ENCODE measurements at places on chromosomes 1 and 21.

DNA sequence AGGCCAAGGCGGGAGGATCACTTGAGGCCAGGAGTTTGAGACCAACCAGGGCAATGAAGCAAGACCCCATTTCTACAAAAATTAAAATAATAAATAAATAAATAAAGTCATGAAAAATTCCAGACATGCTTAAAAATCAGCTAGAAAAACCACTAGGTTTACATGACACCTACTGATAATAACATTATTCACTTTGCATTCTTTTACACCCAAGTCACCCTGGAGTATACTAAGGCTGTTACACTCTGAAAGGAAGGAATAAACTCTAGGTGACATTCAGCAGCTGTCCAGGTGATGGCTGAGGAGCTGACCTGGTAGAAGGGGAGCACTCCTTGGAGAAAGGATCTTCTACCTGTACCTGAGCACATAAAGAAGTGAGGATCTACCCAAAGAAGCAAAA, 179.2 kb downstream of the ZNF281 start:
- DNase-seq: no peak

- no peak for DNase-seq
Observed at GRCh38 chr1:59124166-59124565, 172.7 kb upstream of the FGGY start.

- DNase-seq: no peak
Observed at GRCh38 chr21:15976807-15977206, 247.0 kb downstream of the USP25 start.

GRCh38 chr21:27700974-27701614, 734.2 kb upstream of the ADAMTS5 start:
- peak; percentile 88 for DNase-seq

GRCh38 chr1:36523850-36524249, 41.1 kb upstream of the CSF3R start:
- DNase-seq: no peak

DNA sequence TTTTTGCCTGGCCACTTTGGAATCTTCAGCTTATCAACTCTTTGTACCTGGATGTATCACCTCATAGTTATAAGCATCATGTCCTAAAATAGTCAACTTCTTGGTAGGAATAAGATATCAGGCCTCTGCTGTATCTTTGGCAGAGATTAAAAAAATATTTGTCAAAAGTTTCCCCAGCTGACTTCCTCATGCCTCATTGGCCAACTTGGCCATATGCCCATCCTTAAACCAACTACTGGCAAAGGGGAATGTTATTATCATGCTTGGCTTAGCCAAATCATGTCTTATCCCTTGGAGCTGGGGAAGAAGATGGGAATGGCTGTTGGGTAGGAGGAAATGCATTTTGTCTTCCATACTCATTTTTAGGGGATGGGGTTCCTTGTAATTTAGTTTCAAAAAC, 23.4 kb downstream of the NFASC start:
- no peak for DNase-seq

DNA sequence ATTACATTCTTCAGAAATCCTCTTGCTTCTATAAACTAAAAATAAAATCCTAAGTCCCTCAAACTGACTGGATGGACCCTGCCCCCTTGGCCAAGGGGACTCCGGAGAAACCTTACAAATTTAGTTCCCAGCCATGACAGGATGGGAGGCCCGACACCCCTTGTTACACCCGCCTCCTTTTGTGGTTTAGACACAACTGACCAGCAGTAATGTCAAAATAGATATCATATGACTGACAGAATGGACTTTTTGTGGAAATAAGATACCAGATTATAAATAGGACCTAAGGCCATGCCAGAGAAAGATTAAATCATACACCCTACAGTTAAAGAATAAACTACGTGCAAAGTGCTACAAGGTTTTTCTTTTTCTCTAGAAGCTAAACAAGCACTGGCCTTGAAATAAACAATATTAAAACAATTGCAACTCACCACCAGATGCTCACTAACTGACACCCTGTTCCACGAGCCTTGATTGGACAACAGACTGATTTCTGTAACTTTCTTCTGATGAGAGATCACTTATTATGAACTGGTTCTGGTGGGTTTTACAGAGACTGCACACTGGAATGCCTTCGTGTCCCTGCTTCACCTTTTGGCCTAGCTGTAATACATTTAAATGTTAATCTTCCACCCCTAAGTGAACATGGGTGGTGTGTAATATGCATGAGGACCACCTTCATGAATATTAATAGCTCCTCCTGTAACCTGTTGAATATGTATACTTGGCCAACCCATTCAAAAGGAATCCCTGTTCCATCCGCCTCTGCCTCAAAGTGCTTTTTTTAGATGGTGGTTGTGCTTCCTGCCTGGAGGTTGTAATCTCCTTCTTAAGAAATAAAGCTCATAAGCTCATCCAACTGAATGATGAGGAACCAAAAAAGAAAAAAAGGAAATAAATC, 99.6 kb downstream of the ODF2L start:
- no peak for DNase-seq

- no peak for DNase-seq
Observed at GRCh38 chr1:204858363-204858821, 12.3 kb upstream of the NFASC start.

DNA sequence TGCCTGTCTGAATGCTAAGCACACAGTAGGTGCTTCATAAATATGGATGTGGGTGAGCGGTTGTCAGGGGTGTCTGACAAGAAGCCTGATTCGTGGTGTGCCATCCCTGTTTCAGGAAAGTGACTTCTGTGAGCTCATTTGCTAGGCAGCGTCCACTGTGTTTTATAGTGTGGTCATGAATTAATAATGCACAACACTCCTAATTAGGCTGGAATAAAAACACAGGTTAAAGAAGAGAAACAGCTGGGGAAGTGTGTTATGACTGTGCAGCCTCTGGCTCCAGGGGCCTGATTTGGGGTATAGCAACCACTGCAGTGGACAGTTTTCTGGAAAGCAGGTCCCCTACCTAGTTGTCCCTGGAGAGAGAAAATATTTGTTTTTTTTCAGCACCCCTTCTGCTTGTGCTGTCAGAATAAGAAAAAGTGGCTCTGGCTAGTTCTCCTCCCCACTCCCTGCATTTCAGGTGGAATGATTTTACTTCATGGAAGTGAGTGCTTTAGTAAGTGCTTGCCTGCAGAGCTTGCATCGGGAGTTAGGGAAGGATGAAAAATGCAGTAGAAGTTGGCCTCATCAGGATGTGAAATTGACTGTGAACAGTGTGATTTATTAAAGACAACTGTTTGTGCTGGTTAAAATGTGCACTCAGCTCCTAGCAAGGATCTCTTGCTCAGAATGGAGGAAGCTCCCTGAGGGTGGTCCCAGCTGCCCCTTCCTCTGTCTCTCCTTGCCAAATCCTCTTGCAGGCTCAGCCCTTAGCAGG, 333.8 kb downstream of the HHAT start:
- no peak for DNase-seq
